Naive thymus-derived CD4-positive, alpha-beta T cell (primary cell): ENCODE measurements at places on chromosomes 3 and 15. TPM values are rescaled to one million over a fixed set of nuclear protein-coding genes. Genes with fewer than 3 reads are reported as not detected.
A peak's percentile ranks its signal among the peaks of the same experiment; 100 is the strongest.

DNA sequence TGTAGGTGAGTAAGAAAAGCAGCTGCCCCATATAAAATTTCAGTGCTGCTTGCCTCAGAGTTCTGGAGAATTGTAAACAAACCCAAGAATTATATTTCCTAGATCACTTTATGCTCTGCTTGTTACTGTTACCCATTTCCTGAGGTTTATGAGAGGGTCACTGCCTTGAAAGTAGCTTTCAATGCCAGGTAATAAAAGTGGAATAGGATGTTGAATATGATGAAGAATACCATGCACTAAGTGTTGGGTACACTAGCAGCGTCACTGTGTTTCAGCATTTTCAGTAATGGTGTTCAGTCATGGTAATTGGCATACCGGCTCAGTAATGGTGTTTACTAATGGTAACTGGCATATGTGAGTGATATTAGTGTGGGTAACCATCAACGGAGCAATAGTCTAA, 449.8 kb upstream of the TPRG1 start:
- H3K27ac ChIP-seq: no peak overlapping the region
- no peaks in the 10 kb centered on the region for H3K36me3 ChIP-seq
- H3K4me1 ChIP-seq: no peaks in the 10 kb centered on the region
- no peaks in the 10 kb centered on the region for H3K27me3 ChIP-seq
- no peak overlapping the region for H3K4me3 ChIP-seq
- DNase-seq: no peak

DNA sequence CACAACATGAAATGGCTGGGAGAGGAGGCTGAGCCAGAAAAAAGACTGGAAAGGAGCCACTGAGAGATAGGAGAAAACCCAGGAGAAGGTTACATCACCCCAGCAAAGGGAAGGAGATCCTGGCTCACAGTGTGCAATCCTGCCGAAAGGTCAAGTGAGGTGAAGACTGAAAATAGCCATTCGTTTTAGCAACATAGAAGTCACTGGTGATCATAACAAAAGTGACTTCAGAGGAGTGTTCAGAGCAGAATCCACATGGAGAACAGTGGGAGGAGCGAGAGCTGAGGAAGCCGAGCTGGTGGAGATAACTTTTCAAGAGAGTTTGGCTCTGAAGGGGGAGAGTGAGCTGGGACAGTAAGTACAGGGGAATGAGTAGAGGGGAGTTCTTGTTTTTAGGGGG, 5.4 kb upstream of the HEG1 start:
- H3K4me1 ChIP-seq: peaks cover 4% of the 10 kb centered on the region
- H3K27ac ChIP-seq: no peak overlapping the region
- no peaks in the 10 kb centered on the region for H3K27me3 ChIP-seq
- H3K36me3 ChIP-seq: no peaks in the 10 kb centered on the region
- H3K4me3 ChIP-seq: no peak overlapping the region
- no peak for DNase-seq

GRCh38 chr3:180911876-180912303, 580 bp upstream of the FXR1 start:
- no peaks in the 10 kb centered on the region for H3K36me3 ChIP-seq
- H3K27me3 ChIP-seq: no peaks in the 10 kb centered on the region
- no peak for DNase-seq
- H3K27ac ChIP-seq: peak overlapping the region; percentile 97
- H3K4me1 ChIP-seq: peaks cover 17% of the 10 kb centered on the region
- H3K4me3 ChIP-seq: peak overlapping the region; percentile 80

GRCh38 chr15:63284335-63284734, 6.9 kb downstream of the APH1B start:
- H3K27me3 ChIP-seq: no peaks in the 10 kb centered on the region
- H3K36me3 ChIP-seq: no peaks in the 10 kb centered on the region
- DNase-seq: no peak
- H3K4me3 ChIP-seq: no peak overlapping the region
- no peak overlapping the region for H3K27ac ChIP-seq
- H3K4me1 ChIP-seq: no peaks in the 10 kb centered on the region

DNA sequence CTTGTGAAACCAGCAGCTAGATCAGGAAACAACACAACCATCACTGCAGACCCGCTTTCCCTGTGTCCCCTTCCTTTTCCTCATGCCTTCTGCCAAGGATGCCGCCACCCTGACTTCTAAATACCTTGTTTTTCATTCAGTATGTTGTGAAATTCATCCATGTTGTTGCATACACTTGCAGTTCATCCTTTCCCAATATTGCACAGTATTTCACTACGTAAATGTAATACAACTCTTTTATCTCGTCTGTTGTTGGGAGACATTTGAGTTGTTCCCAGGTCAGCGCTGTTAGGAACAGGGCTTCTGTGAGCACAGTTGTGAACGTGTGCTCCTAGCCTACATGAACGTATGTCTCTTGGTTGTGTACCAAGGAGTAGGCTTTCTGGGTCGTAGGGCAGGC, 24.2 kb downstream of the TLNRD1 start:
- no peaks in the 10 kb centered on the region for H3K4me1 ChIP-seq
- no peaks in the 10 kb centered on the region for H3K36me3 ChIP-seq
- H3K4me3 ChIP-seq: no peak overlapping the region
- no peak for DNase-seq

GRCh38 chr3:56595975-56596840, 39.2 kb downstream of the CCDC66 start:
- no peaks in the 10 kb centered on the region for H3K27me3 ChIP-seq
- H3K27ac ChIP-seq: no peak overlapping the region
- DNase-seq: peak; percentile 49
- no peak overlapping the region for H3K4me3 ChIP-seq
- no peaks in the 10 kb centered on the region for H3K36me3 ChIP-seq

DNA sequence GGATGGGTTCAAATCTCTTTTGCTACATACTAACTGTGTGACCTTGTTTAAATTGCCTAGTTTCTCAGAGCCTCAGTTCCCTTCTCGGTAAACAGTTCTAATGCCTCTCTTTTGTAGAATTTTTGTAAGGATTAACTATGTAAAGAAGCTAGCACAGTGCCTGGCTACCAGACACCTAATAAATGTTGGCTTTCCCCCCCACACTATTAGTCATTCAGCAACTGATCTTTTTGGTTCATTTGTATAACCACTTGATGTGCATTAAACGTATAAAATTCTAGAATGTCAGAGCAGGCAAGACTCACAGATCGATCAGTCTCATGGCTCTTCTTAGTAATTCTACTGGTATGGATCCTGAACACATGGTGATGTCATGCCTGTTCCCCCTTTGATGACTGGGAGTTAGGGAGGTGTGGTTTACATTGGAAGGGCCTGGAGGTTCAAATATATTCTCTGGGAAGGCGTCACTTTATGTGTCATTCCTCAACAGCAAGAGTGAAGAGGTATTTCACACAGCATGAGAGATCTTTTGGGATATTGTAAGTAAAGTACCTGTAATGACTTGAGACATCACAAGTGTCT, 6.5 kb downstream of the TAGLN3 start:
- H3K4me1 ChIP-seq: peaks cover 18% of the 10 kb centered on the region
- no peak overlapping the region for H3K27ac ChIP-seq
- DNase-seq: no peak
- H3K4me3 ChIP-seq: no peak overlapping the region
- H3K36me3 ChIP-seq: no peaks in the 10 kb centered on the region
- no peaks in the 10 kb centered on the region for H3K27me3 ChIP-seq

- H3K4me1 ChIP-seq: no peaks in the 10 kb centered on the region
- no peak overlapping the region for H3K4me3 ChIP-seq
- no peaks in the 10 kb centered on the region for H3K27me3 ChIP-seq
- no peaks in the 10 kb centered on the region for H3K36me3 ChIP-seq
- DNase-seq: no peak
- no peak overlapping the region for H3K27ac ChIP-seq
These were observed 35.1 kb upstream of the SNTN start for GRCh38 chr3:63617391-63617790.

DNA sequence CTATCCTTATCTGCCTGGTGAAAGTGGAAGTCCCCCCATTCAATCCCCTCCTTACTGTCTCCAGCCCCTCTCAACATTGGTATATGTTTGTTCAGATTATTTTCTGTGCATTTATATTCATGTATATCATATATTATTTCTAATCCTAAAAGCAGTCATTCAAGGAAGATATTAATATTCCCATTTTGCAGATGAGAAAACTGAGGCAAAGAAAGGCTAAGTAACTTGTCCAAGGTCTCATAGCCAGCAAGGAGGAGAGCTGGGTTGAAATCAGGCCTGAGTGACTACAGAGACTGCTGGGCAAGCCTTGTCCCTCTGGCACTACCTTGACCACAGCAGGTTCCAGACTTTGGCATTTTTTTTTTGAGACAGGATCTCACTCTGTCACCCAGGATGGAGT, 29.0 kb downstream of the FOXL2NB start:
- no peaks in the 10 kb centered on the region for H3K36me3 ChIP-seq
- H3K27ac ChIP-seq: no peak overlapping the region
- no peak overlapping the region for H3K4me3 ChIP-seq
- no peaks in the 10 kb centered on the region for H3K4me1 ChIP-seq
- H3K27me3 ChIP-seq: no peaks in the 10 kb centered on the region
- no peak for DNase-seq

GRCh38 chr15:41499109-41499851, 5.6 kb downstream of the ITPKA start:
- no peak for DNase-seq
- no peaks in the 10 kb centered on the region for H3K36me3 ChIP-seq
- peaks cover 29% of the 10 kb centered on the region for H3K4me1 ChIP-seq

GRCh38 chr3:169965562-169966427, 812 bp upstream of the SEC62 start:
- H3K36me3 ChIP-seq: peaks cover 5% of the 10 kb centered on the region
- H3K4me3 ChIP-seq: peak overlapping the region; percentile 80
- H3K27me3 ChIP-seq: no peaks in the 10 kb centered on the region
- H3K4me1 ChIP-seq: peaks cover 22% of the 10 kb centered on the region
- no peak for DNase-seq

Gene RTF1
- 34.0 TPM for total RNA-seq

Gene ABI3BP
- total RNA-seq: not detected
